KBM-7 (cell line): ENCODE measurements at places on chromosomes 5 and 9.
A peak's percentile ranks its signal among the peaks of the same experiment; 100 is the strongest.

DNA sequence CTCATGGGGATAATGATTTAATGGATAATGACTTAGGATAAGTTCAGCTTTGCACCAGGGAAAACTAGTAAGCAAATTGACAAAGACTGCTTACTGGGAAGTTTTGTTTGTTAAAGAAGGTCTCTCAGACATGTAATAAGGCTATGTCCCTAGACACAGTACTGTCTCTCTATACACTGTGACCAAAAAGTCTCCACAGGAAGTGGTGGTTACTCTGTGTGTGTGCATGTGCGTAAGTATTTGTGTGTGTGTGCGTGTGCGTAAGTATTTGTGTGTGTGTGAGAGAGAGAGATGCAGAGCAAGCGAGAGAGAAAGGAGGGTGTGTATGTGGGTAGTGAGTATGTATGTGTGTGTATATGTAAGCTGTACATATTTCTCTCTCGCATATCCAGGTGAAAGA lies 229.6 kb downstream of the GLIS3 start:
- no peak for DNase-seq

GRCh38 chr5:180990882-180991242 lies 2.2 kb downstream of the BTNL3 start:
- no peak for DNase-seq

DNA sequence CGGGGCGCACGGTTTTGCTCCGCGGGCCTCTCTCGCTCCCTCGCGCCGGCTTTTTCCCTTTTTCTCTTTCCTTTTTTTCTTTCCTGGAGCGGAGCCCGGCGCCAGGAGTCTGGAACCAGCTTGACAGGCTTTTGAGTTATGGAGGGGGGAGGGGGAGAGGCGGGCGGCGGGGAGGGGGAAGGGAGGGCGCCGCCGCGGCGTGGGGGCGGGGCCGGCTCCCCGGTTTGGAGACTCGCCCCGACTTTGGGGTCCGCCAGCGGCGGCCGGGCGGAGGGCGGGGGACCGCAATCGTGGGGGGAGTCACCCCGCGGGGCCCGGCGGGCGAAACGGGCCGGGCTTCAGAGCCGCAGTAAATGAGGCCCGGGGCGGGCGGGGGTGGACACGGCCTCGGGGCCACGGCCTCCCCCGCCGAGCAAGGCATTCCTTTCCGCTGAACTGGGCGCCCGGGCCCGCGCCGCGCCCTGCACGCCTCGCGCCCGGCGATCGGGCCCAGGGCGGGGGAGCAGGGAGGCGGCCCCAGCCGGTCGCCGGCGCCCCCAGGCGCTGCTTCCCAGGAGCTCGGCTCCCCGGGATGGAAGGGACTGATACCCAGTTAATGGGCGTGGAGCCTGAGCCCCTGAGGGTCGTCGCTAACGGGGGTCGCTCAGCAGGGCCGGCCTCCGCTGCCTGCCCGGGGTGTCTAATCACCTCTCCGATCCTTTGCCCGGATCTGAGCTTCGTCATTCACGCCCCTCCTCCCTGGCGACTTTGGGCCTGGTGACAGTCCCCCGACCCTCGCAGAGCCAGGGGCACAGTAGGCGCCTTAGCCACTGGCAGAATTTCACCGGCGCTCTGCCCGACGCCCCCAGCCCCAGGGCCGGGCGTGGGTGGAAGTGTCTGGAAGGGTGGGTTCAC lies 138.1 kb downstream of the C9orf50 start:
- DNase-seq, result no peak

GRCh38 chr5:158677470-158677838 lies 422.3 kb downstream of the EBF1 start:
- DNase-seq, result no peak

DNA sequence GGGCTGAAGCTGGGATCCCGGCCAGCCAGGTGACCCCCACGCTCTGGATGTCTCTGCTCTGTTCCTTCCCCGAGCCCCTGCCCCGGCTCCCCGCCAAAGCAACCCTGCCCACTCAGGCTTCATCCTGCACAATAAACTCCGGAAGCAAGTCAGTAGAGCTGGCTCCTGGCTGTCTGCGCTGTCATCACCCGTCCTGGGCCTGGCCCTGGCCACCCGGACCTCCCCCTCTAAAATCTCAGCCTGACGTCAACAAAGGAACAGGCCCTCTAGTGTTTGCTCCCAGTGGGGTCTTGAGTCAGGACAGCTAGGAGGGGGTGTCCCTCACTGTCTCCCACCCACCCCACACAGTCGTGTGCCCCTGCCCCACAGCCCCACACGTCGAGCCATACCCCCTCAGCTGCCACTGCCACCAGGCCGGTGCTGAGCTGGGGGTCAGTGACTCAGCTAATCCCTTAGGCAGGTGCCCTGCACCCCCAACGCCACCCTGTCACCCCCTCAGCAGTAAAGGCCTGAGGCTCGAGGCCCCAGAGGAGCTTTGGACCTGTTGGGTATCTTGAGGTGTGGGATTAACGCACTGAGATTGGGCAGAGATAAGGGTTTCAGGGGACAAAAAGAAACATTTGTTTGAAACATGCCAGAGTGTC lies 1.1 kb upstream of the LCNL1 start:
- no peak for DNase-seq

DNA sequence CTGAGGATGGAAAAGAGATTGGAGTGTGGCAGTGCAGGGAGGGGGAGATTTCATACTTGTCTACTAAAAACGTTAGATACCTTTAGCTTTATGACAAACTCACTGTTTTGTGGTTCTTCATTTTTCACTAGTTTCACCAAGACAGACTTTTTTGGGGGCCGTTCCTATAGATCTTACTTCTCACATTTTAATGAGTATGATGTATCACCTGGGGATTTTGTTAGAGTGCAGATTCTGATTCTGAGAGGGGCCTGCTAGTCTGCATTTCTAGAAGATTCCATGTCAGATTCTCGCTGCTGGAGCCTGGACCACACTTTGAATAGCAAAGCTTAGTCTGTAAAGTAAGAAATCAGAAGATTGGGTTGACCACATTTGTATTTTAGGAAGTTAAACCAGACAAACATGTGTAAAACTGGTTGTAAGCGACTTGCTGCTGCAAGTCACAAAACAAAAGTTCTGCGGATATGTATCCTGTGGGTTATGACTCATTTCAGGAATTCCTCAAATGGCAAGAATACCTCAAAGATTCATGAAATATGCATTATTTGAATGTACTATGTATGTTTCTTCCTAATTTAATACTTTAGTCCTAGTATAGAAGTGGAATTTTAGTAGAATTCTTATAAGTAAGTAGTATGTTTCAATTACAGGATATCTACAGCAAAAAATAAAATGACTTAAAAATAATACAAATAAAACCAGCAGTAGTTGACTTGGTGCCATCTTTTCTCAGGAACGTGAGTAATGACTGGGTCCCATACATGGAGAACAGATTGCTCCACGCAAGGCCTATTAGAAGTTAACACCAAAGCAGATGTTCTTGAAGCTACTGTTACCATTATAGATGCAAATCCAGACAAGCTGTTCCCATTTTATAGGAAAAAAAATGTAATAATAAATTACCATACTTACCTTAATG lies 27.8 kb downstream of the NFIL3 start:
- DNase-seq, result peak; percentile 35

DNA sequence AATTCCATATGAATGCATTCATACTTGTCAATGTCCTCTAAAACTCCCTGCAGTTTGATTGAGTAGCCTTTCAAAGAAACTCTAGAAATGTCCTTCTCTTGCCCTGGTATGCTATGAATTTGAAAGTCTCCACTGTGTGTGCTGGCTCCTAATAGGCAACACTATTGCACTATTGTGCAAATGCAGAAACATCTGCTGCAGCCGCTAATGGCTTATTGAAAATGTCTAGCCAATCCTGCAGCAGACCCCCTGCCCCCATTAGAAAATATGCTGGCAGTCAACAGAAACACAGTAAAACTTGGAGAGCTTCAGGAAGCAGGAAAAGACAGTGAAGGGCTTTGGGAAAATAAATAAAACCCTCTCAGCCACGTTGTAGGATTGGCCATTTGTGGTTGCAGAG lies 87.3 kb upstream of the GRAMD2B start:
- DNase-seq, result no peak
